ENCODE measurements at places on chromosomes 3 and 15.

DNA sequence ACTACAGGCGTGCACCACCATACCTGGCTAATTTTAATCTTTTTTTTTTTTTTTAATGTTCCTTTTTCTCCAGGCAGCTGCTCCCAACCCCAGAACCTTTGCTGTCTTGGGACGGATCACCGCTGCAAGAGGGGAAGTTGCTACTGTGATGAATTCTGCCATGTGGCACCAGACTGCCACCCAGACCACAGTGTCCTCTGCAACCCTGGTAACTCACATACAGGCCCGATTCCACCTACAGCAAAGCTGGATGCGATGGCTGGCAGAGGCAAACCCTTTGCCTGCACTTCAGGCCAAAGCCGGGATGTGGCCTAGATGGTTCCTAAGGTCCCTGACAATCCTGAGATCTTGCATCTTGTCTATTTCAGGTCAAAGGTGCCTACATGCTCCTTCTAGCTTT, 12.7 kb upstream of the MUC20 start:
- no peak for DNase-seq

DNA sequence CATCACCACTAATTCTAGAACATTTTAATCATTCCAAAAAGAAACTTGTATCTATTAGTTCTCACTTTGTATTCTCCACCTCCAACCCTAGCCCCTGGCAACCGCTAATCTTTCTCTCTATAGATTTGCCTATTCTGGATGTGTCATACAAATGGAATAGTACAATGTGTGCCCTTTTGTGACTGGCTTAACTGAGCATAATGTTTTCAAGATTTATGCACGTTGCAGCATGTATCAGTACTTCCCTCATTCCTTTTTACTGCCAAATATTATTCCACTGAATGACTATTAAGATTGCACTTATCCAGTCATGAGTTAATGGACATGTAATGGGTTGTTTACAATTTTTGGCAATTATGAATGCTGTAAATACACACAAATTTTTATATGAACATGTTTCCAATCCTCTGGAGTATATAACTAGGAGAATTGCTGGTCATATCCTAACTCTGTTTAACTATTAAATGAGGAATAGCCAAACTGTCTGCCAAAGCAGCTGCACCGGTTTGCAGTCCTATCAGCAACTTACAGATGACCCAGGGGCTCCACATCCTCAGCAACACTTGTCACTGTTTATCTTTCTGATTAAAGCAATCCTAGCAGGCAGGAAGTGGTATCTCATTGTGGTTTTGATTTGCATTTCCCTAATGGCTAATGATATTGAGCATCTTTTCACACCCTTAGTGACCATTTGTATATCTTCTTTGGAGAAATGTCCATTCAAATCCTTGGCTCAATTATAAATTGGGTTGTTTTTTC, 42.9 kb downstream of the DCUN1D1 start:
- peak; percentile 77 for DNase-seq

GRCh38 chr15:90101130-90101968, 919 bp downstream of the IDH2 start:
- no peak for DNase-seq

GRCh38 chr3:25725810-25726209, 57.4 kb downstream of the NGLY1 start:
- no peak for DNase-seq

DNA sequence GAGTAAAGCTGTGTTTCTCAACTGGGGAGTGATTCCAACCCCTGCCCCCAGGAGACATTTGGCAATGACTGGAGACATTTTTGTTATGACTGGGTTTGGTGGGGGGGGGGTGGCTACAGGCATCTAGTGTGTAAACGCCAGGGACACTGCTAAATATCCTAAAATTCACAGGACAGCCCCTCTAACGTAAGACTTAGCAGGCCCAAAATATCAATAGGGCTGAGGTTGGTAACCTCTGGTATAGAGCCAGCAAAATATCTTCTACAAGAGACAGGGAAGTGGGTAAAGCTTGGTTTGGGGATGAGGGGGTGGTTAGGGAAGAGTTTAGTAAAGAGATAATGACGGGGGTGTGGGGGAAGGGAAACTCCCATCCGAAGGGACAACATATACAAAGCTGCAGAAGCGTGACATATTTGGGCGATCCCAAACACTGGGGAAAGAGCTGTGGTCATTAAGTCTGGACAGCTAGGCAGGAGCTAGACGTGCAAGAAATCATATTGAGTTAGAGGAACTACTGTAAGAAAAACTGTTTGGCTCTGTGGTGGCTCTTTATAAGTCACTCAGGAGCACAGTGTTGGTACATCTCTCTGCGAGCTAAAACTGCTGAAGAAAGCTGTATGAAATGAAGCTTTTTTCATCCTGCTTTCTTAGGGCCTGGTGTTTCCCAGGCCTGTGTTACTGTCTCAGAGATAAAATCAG, 697 bp upstream of the TRIM69 start:
- DNase-seq, result no peak

- no peak for DNase-seq
Observed at GRCh38 chr3:107987036-107987939, 103.5 kb downstream of the CD47 start.

DNA sequence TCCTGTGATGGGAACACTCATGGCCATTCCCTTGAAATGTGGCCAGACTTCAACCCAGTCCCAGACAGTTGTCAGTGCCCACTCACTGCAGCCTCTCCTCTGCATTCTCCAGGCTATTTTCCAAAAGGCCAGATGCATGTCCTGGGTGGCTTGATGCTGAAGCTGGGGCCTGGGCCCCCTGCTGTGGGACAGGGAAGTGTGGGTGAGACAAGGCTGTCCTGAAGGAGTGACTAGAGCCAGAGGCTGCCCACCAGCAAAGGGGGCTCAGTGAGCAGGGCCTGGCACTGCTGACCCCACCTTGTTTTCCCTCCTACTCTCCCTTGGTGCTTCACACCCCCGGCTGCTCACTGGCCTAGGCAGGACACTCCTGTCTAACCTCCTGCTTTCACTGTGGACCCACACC, 11.9 kb downstream of the CISH start:
- no peak for DNase-seq

GRCh38 chr15:65824941-65825544, 33.0 kb upstream of the DENND4A start:
- no peak for DNase-seq

DNA sequence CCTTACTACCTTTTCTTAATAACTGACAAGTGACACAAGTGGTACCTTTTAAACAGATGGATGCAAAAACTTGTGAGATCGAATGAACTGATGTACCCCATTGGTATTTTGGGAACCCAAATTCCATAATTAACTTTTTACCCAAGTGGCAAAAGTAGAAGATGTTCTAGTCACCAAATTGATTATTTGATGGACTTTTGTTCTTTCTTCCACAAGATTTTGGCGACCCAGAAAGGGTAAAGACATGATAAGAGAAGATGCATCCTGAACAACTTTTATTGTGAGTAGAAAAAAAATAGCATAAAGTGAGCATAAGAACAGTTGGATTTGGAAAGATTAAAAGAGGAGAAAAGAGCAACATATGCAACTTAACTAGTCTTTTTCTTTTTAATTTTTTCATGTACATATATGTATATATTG, 159.5 kb downstream of the TIGIT start:
- DNase-seq, result no peak

DNA sequence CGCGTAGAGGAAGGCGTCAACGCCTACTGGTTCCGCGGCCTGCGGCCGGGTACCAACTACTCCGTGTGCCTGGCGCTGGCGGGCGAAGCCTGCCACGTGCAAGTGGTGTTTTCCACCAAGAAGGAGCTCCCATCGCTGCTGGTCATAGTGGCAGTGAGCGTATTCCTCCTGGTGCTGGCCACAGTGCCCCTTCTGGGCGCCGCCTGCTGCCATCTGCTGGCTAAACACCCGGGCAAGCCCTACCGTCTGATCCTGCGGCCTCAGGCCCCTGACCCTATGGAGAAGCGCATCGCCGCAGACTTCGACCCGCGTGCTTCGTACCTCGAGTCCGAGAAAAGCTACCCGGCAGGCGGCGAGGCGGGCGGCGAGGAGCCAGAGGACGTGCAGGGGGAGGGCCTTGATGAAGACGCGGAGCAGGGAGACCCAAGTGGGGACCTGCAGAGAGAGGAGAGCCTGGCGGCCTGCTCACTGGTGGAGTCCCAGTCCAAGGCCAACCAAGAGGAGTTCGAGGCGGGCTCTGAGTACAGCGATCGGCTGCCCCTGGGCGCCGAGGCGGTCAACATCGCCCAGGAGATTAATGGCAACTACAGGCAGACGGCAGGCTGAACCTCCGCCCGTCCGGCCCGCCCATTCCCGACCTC, 4.1 kb downstream of the ISLR2 start:
- DNase-seq, result no peak

DNA sequence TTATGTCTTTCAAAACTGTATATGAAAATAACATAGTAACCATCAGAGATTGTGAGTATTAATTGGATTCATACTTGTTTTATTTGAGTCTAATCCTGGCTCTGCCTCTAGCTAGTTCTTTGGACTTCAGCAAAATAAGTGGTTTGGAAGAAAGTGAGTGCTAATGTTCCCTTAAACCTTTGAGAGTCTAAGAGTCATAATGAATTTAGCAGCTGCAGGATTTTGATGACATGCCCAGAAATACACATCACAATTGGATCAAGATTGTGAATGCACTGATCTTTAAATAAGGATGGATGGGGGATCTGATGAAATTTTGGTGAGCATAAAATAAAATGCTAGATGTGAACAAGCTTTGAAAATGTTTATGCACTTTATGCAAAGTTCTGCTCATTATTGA, 79.9 kb upstream of the FAM98B start:
- DNase-seq, result no peak

DNA sequence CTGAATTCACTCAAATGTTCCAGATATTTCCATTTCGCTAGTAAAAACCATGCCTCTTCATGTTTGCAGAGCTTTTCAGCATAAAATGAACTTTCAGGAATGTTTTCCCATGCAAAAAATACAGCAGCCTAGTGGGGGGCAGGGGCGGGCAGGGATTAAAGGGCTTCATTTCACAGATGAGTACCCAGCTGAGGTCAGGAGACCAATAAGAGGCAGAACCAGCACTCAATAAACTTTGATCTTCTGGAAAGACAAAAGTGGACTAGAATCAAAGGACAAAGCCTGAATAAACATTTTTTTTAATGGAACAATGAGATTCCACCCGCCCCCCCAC, 8.0 kb downstream of the KLHL25 start:
- no peak for DNase-seq

GRCh38 chr15:80152896-80153876, at the start of gene FAH:
Gene FAH (plus strand): TSS chr15:80152999. CDS start chr15:80153055, 56 bp downstream.
- no peak for DNase-seq

DNA sequence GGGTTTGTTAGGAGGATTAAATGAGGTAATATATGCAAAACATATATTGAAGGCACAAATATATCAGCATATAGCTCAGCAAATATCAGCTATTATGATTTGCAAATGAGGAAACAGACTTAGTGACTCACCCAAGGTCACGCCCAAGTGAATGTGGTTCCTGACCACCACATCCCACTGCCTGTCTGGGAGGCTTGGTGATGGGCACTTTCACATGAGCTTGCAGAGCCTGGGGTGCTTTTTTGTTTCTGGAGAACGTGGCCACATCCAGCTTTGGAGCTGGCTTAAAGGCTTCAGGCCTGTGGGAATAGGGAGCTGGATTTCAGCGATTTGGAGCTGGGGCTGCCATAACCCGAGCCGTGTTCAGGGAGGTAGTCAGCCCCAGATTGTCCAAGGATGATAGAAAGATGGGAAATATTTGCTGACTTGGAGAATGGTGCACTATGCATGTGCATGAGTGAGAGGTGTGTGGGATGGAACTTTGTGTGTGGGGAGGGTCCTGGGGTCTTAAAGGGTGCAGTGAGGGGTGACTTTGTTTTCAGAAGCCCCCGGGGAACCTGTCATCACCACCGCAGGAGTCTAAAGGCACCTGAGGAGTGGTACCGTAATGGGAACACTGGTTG, 12.0 kb upstream of the FGD5 start:
- no peak for DNase-seq

GRCh38 chr3:14512281-14512941, 27.7 kb downstream of the GRIP2 start:
- no peak for DNase-seq

DNA sequence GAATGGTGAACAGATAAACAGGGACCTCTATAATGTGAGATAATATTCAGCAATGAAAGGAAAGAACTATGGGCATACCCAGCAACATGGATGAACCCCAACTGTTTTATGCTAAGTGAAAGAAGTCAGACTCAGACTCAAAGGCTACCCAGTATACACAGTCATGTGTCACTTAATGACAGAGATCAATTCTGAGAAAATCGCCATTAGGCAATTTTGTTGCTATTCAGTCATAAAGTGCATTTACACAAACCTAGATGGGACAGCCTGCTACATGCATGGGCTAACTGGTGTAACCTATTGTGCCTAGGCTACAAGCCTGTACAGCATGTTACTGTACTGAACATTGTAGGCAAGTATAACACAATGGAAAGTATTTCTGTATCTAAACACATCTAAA, 76.5 kb downstream of the B3GNT5 start:
- DNase-seq, result no peak

DNA sequence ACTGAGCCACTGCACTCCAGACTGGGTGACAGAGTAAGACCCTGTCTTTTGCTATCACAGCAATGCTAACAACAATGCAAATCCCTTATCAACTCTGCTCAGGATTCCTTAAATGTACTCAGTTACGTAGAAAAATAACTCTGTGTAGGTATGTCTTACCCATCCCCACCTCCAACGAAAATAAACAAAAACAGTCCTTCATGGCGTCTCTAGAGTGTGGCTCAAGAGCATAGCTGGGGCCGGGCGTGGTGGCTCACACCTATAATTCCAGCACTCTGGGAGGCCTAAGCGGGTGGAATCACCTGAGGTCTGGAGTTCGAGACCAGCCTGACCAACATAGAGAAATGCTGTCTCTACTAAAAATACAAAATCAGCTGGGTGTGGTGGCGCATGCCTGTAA, 13.2 kb upstream of the NCKIPSD start:
- no peak for DNase-seq

Data from Jurkat, Clone E6-1 (cell line).